ENCODE measurements at places on chromosomes 11 and 22.
A peak's percentile ranks its signal among the peaks of the same experiment; 100 is the strongest.

- no peak for DNase-seq
These were observed 48.8 kb upstream of the CARS1 start for GRCh38 chr11:3105791-3106735.

- no peak for DNase-seq
These were observed 26.8 kb upstream of the E2F8 start for GRCh38 chr11:19267567-19267966.

- no peak for DNase-seq
These were observed 258.9 kb downstream of the TMEM135 start for GRCh38 chr11:87296627-87297026.

DNA sequence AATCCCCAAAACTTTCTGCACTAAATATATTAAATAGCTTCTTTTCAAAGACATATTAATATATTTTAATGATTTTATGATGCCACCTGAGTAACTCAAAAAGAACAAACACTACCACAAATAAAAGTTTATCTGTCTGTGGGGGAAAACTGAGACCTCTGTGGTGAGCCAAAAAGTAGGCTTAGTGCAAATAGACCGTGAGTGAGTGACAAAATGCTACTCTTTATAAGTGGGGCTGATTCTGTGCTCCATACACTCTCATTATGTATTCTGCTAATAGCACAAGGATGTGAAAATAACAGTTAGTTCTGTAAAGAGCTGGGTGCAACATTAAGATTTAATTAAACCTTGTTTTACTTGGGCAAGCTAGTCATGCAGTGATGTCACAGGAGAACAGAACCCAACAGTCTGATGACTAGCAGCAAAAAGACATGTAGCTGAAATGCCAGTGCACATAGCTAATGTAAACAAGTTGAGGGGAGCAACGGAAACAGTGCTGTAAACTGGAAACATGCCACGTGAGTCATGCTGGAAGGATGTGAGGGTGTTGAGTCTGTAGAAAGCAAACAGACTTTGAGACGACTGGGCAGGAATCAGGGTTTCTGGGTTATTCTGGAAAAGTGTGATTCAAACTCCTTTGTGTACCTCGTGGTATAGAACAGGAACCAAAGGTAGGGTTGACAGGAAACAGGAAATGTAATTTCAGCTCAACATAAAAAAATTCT is 1130.4 kb downstream of the LRRC4C start:
- DNase-seq: no peak

DNA sequence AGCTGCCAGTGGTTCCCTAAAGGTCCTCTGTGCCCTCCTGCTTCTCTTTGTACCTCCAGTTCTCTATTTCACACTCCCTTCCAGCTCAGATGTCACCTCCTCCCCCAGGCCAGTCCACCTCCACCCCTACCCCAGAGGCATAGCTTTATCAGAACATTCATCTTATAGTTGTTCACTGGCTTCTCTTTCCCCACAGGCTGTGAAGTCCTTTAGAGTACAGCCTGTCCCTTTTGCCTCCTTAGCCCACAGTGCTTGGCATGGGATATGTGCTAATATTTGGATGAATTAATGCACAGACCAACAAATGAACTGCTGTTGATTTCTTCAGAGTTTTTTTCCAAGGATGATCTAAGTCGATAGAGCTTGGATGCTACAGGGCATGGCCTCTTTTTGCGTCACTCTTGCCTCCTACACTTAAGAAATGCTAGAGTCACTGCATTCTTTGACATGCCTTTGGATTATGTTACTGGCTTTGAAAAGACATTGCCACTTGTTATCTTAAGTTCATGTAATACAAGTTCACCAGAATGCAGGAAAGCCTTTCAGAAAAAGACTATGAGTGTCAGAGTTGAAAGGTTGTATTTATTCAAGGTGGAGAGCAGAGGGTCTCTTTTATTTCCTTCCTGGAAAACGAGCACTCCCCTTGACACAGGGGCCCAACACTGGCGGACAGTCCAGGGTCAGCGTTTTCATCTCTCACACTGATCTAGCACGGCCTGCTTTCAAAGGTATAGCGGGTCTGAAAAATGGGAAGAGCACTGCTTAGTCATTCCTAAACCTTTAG is 75.7 kb downstream of the PISD start:
- DNase-seq: no peak

DNA sequence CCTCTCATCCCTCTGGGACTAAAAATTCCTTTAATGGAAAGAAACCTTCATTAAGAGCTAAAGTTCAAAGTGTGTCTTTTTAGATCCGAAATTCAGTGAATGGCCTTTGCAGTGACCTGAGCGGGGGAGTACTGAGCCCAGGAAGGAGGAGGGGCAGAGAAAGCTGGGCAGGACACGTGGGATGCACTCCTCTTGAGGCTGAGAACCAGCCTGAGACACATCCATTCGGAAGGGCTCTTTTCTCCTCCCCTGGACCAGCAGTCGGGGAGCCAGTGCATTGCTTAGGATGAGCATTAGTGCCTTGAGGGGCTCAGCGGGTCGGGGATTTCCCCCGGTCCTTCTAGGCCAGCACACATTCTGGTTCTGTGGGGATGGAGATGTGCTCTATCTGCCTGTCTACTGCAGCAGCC is 258.9 kb upstream of the B3GAT1 start:
- DNase-seq: no peak

DNA sequence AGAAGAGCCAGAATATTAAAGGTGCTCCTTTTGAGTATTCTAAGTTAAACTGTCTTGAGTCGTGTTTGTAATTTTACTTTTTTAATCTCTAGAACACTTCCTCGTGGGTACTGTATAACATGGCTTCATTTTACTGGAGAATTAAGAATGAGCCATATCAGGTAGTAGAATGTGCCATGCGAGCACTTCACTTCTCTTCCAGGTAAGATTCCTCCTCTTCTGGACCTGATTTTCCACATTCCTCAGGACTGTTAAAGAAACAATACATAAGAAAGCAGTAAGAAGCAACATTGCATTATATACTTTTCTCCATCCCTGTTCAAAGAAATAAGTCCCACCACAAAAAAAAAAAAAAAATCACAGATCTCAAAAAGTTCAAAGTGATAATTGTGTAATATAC is 37.9 kb downstream of the TTC17 start:
- peak; percentile 15 for DNase-seq

DNA sequence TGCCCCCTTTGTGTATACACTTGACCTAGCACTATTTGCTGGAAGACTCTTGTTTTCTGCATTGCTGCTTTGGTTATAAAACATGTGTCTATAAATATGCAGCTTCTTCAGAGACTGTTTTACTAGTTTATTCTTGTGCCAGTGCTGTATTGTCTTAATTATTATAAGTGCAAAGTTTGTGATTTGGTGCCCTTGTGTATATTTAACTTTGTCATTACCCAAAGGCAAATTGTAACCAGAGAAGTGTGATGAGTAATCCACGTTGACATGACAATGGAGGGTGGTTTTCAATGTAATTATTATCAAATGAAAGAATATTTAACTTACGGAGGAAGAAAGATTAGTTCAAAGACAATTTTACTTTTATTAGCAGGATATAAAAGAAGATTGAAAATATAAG is 75.0 kb upstream of the PRODH start:
- DNase-seq: no peak

DNA sequence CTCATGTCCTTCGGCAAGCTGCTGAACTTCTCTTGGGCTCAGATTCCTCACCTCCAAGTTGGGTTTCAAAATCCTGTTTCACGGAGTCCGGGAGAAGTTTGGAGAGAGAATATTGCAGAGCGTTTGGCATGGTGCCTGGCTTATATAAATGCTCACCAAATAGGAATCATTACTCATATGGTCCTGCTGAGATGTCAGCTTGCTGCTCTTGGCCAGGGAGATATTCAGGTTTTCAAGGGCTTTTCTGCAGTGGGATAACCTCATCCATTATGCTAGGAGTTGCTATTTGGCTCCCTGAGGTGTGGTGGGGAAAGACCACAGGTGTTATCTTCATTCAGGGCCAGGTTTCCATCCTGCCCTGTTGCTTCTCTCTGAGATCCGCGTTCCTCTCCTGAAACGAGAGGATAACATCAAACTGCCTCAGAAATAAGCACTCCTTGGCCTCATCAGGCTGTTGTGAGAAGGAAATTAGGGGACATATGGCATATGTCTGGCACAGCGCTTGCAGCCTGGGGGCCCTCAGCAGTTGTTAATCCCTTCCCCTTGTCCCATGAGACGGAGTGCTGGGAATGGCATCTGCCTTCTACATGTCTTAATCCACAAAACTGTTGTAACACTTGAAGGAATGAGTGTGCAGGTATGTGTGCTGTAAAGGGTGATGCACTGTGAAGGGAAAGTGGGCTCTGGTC is 29.9 kb upstream of the ACER3 start:
- DNase-seq: no peak

- no peak for DNase-seq
These were observed 773.2 kb downstream of the FAM181B start for GRCh38 chr11:81960443-81960842.

- DNase-seq: peak; percentile 71
These were observed 17.0 kb upstream of the CDON start for GRCh38 chr11:126079621-126080124.

GRCh38 chr22:35870517-35871293 is 153.0 kb downstream of the APOL5 start:
- no peak for DNase-seq

- no peak for DNase-seq
These were observed 19.6 kb downstream of the DAGLA start for GRCh38 chr11:61699737-61700160.

- no peak for DNase-seq
These were observed 26.6 kb downstream of the TIMP3 start for GRCh38 chr22:32828150-32828549.

DNA sequence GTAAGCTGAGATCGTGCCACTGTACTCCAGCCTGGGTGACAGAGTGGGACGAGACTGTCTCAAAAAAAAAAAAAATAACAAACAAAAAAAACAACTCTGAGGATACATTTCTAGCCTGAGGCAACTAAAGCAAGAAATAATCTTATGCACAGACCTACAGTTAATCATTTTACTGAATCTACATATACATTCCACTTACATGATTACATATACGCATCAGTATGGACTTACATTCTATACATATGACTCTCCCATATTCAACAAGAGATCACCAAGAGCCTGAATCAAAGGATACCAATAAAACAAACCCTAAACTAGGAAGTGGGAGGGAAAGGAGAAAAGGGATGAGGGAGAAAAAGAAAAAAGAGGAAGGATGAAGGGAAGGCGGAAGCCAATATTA is 1.1 kb downstream of the ALG8 start:
- no peak for DNase-seq

DNA sequence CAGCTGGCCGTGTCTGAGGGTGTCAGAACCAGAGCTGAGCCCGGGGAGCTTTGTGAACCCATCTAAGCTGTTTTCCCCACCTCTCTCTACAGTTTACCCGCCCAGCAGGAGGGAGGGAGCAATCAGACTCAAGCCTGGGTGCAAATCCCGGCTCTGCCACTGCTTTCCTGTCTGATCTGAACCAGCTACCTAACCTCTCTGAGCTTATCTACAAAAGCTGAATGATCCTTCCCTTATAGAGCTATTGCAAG is 252 bp downstream of the APOL2 start:
- no peak for DNase-seq

GRCh38 chr11:36577373-36577772 is 9.6 kb downstream of the RAG1 start:
- no peak for DNase-seq

- DNase-seq: no peak
These were observed 48.7 kb upstream of the TEAD1 start for GRCh38 chr11:12625438-12626071.

- DNase-seq: no peak
These were observed 399.3 kb downstream of the CADM1 start for GRCh38 chr11:115104851-115105453.

GRCh38 chr11:78647986-78648875 is 73.6 kb upstream of the NARS2 start:
- no peak for DNase-seq

- peak; percentile 85 for DNase-seq
These were observed 122.3 kb upstream of the SNX19 start for GRCh38 chr11:131038597-131038996.

Data from GM23338 (cell line).